Activated T-helper 1 cell treated with anti-CD3 and anti-CD28 coated beads, Interleukin-12 subunit alpha, Interleukin-12 subunit beta, Interleukin-2, Interleukin-4 antibody, amounts not matched to agents 30 ng/mL and 10 ng/mL and 1 ng/mL, durations not matched to agents 14 hours and 24 hours and 36 hours (primary cell): ENCODE measurements at places on chromosomes 3 and 15.
A peak's percentile ranks its signal among the peaks of the same experiment; 100 is the strongest.

DNA sequence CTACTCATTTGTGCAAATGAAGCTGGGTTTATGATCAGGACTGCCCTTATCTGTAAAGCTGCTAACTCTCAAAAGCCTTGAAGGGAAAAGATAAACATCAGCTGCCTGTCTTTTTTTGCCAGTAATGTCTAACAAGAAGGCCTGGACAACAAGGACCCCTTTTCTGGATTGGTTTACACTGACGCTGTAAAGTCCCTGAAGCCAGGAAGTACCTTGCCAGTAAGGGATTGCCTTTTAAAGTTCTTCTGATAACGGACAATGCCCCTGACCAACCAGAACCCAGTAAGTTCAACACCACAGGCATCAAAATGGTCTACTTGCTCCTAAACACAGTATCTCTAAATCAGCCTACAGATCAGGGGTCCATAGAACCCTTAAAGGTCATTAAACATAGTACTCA is 178.0 kb downstream of the PCCB start:
- peaks cover 10% of the 10 kb centered on the region for H3K36me3 ChIP-seq
- no peak for DNase-seq
- H3K4me1 ChIP-seq: no peaks in the 10 kb centered on the region

GRCh38 chr3:60126511-60127304 is 1076.9 kb upstream of the CFAP20DC start:
- peaks cover 3% of the 10 kb centered on the region for H3K27me3 ChIP-seq
- no peak overlapping the region for H3K4me3 ChIP-seq
- H3K27ac ChIP-seq: no peak overlapping the region
- no peaks in the 10 kb centered on the region for H3K4me1 ChIP-seq
- peaks cover 4% of the 10 kb centered on the region for H3K36me3 ChIP-seq

GRCh38 chr3:182413061-182413460 is 380.2 kb upstream of the ATP11B start:
- H3K27me3 ChIP-seq: no peaks in the 10 kb centered on the region
- no peaks in the 10 kb centered on the region for H3K36me3 ChIP-seq
- no peak overlapping the region for H3K4me3 ChIP-seq
- no peak for DNase-seq
- H3K27ac ChIP-seq: no peak overlapping the region
- no peaks in the 10 kb centered on the region for H3K4me1 ChIP-seq

DNA sequence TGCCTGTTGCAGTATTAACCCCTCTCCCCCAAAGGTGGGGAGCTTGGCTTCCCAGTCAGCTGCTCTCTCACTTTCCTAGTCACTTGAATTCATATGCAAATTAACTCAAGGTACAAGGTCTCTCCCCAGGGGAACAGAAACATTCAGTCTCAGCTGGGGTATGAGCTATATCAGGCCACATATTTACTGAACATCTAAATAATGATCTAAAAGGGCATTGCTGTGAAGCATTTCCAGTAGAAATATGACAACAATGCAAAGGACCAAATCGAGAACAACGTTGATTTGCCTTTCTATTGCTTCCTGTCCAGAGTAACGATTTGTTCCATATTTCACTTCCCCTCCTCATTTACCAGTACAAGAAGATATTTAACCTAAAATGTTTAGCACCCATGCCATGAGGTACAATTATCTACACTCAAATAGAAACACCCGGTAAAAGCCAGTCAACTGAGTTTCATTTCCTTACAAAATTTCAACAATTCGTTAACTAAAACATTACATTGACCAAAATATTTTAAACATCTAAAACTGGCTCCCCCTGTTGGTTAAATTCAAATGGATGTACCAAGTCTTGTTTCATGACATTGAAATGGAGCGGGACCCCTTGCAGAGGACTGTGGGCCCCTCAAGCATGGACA is 36.5 kb upstream of the KLHL6 start:
- peaks cover 5% of the 10 kb centered on the region for H3K36me3 ChIP-seq
- no peak for DNase-seq
- no peaks in the 10 kb centered on the region for H3K27me3 ChIP-seq
- no peak overlapping the region for H3K4me3 ChIP-seq
- peaks cover 39% of the 10 kb centered on the region for H3K4me1 ChIP-seq

GRCh38 chr3:126146034-126146433 is 34.4 kb downstream of the ALDH1L1 start:
- H3K4me3 ChIP-seq: no peak overlapping the region
- H3K36me3 ChIP-seq: no peaks in the 10 kb centered on the region
- H3K27me3 ChIP-seq: peaks cover 11% of the 10 kb centered on the region
- no peak for DNase-seq

- H3K27ac ChIP-seq: peak overlapping the region; percentile 97
- peaks cover 38% of the 10 kb centered on the region for H3K4me1 ChIP-seq
- H3K4me3 ChIP-seq: peak overlapping the region; percentile 91
- no peak for DNase-seq
Observed at GRCh38 chr15:40754574-40754882, 526 bp downstream of the RMDN3 start.

- H3K36me3 ChIP-seq: no peaks in the 10 kb centered on the region
- H3K4me3 ChIP-seq: no peak overlapping the region
Observed at GRCh38 chr3:159258934-159259333, 457.1 kb downstream of the MFSD1 start.

DNA sequence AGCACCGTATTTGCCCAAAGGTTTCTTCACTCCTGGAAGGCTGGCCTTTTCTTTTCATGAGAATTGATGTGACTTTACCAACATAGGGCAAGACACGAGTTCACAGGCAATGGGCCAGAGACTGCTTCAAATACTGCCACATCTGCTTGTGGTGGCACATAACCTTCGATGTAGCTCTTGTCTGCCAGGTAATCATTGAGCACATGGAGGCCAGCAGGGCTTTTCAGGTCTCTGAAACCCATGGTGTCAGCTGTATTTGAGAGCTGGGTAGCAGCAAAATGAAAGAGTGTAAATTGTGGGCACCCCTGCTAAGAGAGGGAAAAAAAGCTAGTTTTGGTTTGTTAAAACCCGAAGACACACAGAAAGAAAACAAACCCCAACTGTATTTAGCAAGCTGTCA is 200.7 kb downstream of the NAALADL2 start:
- no peak for DNase-seq
- H3K27ac ChIP-seq: no peak overlapping the region
- no peak overlapping the region for H3K4me3 ChIP-seq
- H3K4me1 ChIP-seq: no peaks in the 10 kb centered on the region
- no peaks in the 10 kb centered on the region for H3K27me3 ChIP-seq
- no peaks in the 10 kb centered on the region for H3K36me3 ChIP-seq

GRCh38 chr3:191499307-191500080 is 38.5 kb downstream of the PYDC2 start:
- H3K27ac ChIP-seq: no peak overlapping the region
- no peaks in the 10 kb centered on the region for H3K36me3 ChIP-seq
- H3K4me3 ChIP-seq: no peak overlapping the region
- no peaks in the 10 kb centered on the region for H3K27me3 ChIP-seq
- H3K4me1 ChIP-seq: no peaks in the 10 kb centered on the region

DNA sequence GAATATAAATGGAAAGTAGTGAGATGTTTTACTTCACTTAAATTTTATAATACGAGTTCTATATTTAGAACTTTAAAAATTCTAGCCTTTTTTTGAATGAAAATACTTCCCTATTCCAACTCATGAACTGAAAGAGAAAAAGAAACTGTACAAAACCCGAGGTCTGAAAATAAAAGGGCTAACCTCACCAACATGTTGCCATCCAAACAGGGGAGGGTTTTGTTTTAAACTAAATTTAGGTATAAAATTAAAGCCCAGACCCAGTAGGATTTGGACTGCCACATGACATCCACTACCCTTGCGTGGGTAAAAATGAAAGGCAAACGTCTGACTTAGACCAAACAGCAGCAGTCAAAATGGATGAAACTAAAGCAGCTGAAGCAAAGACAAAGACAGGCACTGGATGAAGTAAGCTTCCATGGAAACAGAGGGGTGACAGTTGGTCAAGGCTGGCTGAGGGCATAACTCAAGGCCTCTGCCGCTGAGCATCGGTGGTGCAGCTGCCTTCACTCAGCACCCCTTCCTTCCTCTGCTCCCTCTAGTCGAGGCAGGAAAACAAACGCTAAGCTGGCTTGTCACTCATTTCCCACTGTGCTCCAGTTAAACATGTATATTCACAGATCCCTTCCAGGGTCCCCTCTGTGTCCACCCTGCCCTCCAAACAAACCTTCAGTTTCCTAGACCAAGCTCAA is 58.1 kb downstream of the TM4SF4 start:
- H3K27me3 ChIP-seq: peaks cover 2% of the 10 kb centered on the region
- DNase-seq: no peak
- H3K27ac ChIP-seq: no peak overlapping the region
- H3K4me3 ChIP-seq: no peak overlapping the region
- H3K4me1 ChIP-seq: peaks cover 11% of the 10 kb centered on the region

DNA sequence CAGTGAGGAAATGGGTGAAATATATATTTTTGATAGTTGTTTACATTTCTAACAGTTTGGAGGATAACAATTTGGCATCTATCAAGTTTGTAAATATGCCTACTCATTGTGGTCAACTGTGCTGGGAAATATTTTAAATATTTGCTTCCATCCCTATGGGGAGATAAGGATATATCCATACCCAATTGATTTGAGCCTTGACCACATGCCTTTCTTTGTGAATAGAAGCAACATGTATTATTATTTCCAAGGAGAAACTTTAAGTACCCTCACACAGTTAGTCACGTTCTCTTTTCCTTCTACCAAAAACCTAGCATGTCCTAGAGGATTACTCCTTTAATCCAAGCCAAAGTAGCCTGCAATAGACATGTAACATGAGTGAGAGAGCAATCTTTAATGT is 245.4 kb upstream of the CBLB start:
- no peak overlapping the region for H3K27ac ChIP-seq
- no peak for DNase-seq
- H3K4me1 ChIP-seq: peaks cover 32% of the 10 kb centered on the region
- no peak overlapping the region for H3K4me3 ChIP-seq
- H3K36me3 ChIP-seq: peaks cover 7% of the 10 kb centered on the region

- peaks cover 1% of the 10 kb centered on the region for H3K27me3 ChIP-seq
- H3K4me3 ChIP-seq: no peak overlapping the region
- no peak for DNase-seq
- no peaks in the 10 kb centered on the region for H3K4me1 ChIP-seq
Observed at GRCh38 chr15:48842501-48842900, 31.6 kb upstream of the CEP152 start.

GRCh38 chr15:69298697-69299441 is at the start of gene PAQR5:
Gene PAQR5, plus strand, starts transcription at chr15:69298912. Its CDS starts 61,169 bp downstream, at chr15:69360081.
- no peaks in the 10 kb centered on the region for H3K4me1 ChIP-seq
- H3K4me3 ChIP-seq: no peak within 1 kb of the TSS
- no peaks in the 10 kb centered on the region for H3K36me3 ChIP-seq
- no peak for DNase-seq

DNA sequence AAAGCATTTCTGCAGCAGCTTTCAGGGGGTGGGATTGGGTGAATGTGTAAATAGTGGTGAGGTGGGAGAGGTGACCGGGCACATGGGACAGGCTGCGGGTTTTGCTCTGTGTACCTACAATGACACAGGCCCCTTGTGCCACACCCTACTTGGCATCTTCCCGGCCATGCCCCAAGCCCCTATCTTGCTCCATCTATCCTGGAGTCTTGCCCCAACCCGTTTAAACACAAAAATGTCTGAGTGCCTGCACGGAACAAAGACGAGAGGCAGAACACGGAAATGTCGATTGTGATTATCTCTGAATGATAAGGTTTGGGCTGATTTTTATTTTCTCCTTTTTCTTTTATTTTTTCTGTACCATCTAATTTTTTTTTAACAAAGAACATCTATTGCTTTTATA is 46.0 kb upstream of the SLC6A1 start:
- no peaks in the 10 kb centered on the region for H3K36me3 ChIP-seq
- H3K4me1 ChIP-seq: no peaks in the 10 kb centered on the region
- H3K27me3 ChIP-seq: peaks cover 3% of the 10 kb centered on the region
